Frontal cortex (tissue), 4 donors: ENCODE measurements at places on chromosomes 12 and 14. TPM values are rescaled to one million over a fixed set of nuclear protein-coding genes. Genes with fewer than 3 reads are reported as not detected.

The SPRYD4 gene
- 1.2 TPM for total RNA-seq

The RIPK3 gene
- total RNA-seq: under 0.01 TPM

The SLC11A2 gene
- total RNA-seq: 86.4 TPM

The SOAT2 gene
- under 0.01 TPM for total RNA-seq

The CCND2 gene
- 161 TPM for total RNA-seq

The NPFF gene
- total RNA-seq: not detected
